ENCODE measurements at places on chromosomes 7 and 10.

DNA sequence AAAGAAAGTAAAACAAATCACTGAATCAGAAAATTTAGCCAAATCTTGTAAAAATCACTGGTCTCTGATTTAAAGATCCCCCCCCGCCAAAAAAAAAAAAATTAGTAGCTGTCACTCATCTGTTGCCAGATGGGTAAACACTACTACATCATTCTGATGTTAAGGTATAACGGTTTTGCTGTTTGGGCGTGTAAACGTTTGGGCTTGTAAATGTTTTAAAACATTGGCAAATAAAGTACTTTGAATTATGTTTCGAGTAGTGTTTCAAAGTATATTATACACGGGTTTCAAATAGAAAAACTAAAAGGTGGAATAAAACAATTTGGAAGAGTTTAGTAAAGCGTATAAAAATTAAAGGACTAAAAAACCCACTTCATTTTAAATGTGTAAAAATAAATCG is 1.5 kb downstream of the TMEM229A start:
- DNase-seq = no peak

GRCh38 chr7:34225193-34225592 is 319.9 kb downstream of the BMPER start:
- no peak for DNase-seq

GRCh38 chr10:131396121-131397050 is 84.9 kb upstream of the TCERG1L start:
- DNase-seq = no peak

- no peak for DNase-seq
These were observed 7.7 kb downstream of the GRM8 start for GRCh38 chr7:127245002-127245401.

- no peak for DNase-seq
These were observed 164.4 kb upstream of the NAMPT start for GRCh38 chr7:106448992-106449859.

DNA sequence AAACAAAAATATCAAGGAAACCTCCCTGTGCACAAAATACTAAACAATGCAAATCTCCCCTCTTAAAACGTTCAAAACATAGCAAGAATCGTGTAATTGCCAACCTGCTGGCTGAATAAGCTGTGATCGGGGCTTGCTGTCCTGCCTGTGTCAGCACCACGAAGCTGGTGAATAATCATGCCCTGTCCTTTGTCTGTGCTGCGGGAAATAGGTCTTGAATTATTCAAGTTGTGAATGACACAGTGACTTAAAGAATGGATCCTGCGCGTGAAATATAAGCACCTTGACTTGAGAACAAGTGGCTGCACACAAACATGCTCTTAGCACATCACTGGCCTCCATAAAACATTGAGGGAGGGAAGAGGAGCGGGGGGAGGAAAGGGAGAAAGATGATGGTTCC is 130.2 kb downstream of the OAT start:
- no peak for DNase-seq

- DNase-seq = no peak
These were observed 20.8 kb upstream of the MKI67 start for GRCh38 chr10:128147064-128147463.

Measured in stimulated activated CD8-positive, alpha-beta memory T cell treated with anti-CD3 and anti-CD28 coated beads, Interleukin-15, amount 100 ng/mL, for 24 hours (primary cell).